CD14-positive monocyte (primary cell): ENCODE measurements at places on chromosomes 3 and 15.

GRCh38 chr3:56291244-56291680 lies 177.0 kb downstream of the ERC2 start:
- DNase-seq = no peak

DNA sequence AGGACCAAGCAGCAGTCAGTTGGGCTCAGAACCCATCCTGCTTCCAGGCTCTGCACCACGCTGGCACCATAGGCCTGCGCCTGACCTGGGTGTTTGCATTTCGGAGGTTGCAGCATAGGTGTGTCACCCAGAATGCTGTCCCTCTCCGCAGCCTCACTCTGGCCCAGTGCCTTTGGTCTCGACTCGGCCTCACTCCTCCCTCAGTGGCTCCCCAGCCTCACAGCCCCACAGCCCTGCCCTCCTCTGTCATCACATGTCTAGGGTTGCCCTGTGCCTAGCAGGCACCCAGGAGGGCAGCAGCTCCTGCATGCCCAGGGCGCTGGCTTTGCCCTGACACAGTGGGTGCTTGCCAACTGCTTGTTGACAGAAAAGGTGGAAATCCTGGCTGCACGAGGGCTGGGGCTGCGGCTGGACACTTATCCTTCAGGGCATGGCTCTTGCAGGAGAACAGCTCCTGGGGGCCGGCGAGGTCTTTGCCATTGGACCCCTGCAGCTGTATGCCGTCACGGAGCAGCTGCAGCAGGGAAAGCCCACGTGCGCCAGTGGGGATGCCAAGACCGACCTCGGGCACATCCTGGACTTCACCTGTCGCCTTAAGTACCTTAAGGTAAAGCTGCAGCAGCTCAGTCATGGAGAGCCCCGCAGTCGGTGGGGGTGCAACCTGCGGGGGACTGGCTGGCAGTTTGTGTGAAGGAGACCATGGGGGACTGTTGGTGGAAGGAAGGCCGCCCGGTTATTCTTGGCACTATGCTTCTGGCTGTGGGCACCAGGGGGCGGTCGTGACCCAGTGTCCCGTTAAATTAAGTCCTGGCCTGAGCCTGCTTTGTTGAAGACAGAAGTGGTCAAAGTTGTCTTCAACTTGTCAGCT lies 16.2 kb downstream of the NISCH start:
- peak; percentile 67 for DNase-seq

DNA sequence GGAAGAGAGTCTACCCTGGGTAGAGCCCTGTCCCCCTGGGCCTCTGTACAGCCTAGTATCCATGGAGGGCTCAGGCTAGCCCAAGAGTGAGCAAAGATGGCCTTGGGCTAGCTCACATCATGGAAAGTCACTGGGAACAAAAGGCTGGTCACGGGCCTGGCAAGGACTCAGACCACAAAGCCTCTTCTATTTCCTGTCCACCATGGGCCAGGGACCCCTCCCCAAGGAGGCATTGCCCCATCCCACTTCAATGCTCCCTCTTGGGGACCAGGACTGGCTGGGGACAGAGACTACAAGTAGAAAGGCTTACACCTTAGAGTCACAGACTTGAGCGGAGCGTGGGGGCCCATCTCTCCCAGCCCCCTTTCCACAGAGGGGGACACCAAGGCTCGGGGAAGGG lies 16.9 kb downstream of the DUSP7 start:
- DNase-seq = no peak

- DNase-seq = no peak
Observed at GRCh38 chr3:79886204-79886603, 118.4 kb upstream of the ROBO1 start.

- no peak for DNase-seq
Observed at GRCh38 chr15:62439543-62440016, 274.5 kb upstream of the C2CD4B start.

DNA sequence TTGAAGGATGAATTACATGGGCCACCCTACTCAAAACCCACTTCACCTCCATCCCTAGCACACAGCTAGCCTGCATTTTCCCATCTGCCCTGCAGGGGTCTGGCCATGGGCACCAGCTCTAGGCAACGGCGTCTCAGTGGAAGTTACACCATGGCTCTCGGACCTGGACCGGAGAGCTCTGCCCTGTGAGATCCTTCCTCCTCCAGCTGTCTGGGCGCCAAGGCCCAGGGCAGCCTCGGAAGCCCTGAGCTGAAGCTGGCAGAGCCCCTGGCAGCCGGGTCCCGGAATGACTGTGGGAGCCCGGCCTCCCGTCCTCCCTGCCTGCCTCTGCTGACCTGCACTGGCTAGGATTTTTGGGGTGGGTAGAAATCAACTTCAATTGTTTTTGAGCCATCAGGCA lies 98.9 kb downstream of the CHSY1 start:
- DNase-seq = peak; percentile 19

DNA sequence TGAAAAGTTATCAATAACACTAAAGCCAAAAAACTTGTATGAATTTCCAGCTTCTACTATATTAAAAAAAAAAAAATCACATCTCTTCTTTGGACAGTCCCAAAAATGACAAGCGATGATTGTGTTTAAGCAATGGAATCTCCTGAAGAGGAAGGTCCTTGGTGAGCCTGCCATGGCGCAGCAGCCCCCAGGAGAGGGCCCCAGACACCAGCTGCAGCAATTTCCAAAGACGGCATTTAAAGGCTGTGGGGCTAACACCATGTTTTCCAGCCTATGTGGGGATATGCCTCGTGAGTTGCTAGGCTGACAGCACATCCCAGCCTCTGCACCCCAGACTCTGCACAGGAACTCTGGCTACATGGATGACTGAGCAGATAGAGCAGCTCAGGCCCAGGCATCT lies 14.7 kb downstream of the SKIC8 start:
- no peak for DNase-seq

DNA sequence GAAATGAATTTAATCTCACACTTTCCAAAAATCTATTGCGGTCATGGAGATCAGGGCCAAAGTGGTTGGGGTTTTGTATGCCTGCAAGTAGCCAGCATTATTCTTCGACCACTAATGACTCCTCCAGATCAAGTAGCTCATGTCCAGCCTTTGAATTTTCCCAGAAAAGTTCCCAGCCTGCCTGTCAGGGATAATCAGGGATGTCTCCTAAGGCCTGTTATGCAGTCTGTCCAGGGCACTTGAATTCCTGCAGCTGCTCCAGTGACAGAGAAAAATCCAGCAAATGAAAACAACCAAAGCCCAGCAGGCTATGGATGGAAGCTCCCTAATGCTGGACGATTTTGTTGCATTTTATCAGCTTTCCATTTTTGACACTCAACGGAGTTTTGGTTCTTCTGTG lies 215.4 kb downstream of the ADAMTSL3 start:
- no peak for DNase-seq

DNA sequence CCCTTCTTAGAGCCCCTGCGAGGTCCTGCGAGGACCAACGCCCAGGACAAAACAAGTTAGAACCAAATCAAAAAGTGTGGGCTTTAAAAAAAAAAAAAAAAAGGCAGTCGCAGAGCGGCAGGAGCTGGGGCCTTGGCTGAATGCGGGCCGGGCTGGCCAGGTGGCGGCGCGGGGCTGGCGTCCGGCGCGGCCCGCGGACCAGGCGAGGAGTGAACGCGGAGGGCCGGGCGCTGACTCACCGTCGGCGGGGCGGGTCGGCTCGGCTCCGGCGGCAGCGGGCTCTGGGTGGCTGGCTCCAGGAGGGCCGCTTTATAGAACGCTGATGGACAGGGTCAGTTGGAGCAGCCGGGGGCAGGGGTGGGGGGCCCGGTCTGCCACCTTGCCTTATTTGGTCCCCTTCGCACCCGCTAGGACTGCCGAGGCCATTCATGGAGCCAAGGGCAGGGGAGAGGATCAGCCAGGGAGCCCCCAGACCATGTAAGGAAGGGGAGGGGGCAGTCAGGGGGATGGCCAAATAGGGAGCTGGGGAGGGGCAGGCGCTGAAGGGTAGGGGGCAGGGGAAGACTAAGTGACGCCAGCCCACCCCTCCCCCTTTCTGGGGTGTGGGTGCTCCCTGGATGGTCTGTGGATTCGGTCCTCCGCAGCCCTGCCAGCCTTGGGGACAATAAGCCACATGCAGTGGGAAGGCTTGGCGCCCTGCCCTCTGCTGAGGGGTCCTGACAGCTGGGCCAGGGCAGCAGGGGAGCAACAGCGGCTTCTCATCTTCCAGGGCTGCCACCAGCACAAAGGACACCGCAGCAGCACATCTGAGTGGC lies at the start of gene ACTC1:
Gene ACTC1 (minus strand): TSS at position 283 of the 815 bp plus-strand sequence. CDS start 741 bp downstream, outside the sequence.
- DNase-seq = no peak

DNA sequence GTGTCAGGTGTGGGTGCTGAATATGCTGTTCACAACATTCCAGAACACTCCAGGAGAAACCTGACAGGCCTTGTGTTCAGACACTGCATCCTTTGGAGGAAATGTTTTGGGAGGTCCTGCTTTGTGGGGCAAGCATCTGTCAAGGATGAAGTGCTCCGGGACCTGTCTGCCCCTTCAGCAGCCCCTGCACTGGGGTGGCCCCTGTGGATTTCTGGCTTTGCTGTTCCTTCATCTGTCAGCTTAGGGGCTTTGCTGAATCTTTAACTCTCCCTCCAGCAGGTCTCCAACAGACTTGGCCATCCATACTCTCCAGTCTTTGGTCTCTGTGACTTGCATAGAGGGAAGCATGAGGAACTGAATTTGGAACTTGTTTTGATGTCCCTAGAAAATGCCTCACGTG lies 3.1 kb downstream of the PRR23E start:
- no peak for DNase-seq

DNA sequence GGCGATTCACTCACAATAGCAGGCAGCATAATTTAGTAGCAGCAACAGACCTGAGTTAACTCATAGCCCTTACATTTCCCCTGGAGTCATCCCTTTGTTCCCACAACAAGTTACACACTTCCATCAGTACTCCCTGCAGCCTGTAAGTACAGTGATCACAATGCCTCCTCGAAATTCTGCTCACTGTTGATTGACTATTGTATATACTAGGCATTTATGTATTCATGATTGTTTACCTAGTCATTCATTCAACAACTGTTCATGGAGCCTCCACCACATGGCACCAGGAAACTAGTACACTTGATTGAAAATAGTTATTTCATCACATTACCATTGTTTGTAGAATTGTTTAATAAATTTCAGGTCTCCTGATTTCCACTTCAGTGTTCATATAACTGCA lies 71.4 kb upstream of the P3H2 start:
- DNase-seq = no peak

DNA sequence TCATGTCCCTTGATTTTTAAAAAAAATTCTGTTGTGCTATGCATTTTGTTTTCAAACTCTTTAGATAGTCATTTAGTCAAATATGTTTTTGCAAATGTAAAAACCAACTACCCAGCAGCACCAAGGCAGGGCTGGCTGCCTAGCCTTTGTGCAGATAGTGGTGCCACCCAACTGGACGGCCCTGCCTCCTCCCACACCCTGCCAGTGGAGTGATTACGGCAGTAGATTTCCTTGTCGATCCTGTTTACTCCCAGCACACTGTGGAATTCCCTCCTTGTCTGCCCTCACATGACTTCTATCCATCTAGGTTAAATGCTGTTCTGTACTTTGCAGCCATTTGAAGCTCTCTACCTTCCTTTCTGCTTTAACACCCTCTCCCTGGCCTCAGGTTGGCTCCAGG lies 79.4 kb upstream of the PLXNA1 start:
- DNase-seq = no peak
